ENCODE measurements at places on chromosomes 5 and 9.

DNA sequence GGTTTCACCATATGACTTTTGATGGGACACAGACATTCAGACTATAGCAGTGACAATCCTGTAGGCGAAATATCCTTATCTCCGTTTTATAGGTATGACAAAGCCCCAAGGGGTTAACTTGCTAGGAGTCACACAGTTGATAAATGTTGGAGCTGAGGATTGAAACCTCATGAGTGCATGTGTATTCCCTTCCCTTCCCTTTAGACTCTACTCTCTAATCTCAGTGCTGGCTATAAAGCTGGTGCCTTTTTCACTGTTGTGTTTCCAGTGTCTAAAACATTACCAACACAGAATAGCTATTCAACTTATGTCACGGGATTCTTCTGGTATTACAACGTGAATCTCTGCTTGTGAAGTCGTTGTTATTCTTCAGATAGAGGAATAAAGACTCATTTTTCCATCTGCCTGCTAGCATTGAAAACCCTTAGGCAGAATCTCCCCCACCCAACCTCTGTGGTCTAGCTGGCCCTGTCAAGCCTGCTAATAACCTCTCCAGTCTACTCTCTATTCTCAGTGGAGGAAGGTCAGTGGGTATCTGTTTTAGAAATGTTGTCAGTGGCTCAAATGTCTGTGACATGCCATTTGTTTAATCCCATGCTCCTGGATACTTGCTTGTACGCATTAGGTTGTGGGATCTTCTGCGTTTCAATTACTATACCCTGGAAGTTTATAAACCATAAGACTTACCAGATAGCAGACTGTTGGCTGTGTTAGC, 121.2 kb downstream of the TLE4 start:
- no peak for DNase-seq

- no peak for DNase-seq
Measured at GRCh38 chr5:107674655-107675054, 3.9 kb upstream of the EFNA5 start.

DNA sequence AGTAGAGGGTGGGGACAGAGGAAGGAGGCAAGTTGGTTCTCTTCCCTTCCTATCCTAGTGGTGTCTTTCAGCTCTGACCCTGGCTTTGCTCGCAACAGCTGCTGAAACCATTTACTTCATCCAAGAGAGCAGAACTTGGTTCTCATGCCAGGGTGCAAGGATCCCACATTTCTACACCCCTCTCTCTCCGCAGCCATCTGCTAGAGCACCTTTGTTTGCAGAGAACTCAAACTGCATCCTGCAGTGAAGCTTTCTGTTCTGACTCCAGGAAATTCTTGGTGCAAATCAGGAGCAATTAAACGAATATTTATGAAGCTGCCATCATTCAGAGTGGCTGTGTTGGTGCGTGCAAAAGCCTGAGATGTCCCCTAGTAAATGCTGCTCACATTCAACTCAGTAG, 31.9 kb downstream of the NEUROG1 start:
- no peak for DNase-seq

GRCh38 chr9:76897804-76898525, 7.9 kb downstream of the PRUNE2 start:
- DNase-seq: no peak

GRCh38 chr5:138466125-138466899, 1.0 kb downstream of the EGR1 start:
- no peak for DNase-seq

DNA sequence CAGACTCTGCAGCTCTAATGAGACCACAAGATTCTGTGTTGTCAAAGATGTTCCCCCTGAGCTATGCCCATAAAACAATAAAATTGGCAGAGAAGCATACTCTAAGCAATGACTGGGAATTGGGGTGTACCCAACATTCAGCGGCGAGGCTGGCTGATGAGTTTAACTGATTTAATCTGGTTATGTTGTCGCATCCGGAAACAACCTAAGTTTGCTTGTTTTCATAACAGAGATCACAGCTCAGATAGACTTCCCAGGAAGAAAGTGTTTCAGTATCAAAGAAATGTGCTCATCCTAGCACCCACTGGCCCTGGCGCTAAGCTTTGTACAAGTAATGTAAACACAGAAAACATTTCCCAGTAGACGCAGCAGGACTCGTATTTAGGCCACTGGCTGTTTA, 7.4 kb downstream of the SEMA5A start:
- no peak for DNase-seq

DNA sequence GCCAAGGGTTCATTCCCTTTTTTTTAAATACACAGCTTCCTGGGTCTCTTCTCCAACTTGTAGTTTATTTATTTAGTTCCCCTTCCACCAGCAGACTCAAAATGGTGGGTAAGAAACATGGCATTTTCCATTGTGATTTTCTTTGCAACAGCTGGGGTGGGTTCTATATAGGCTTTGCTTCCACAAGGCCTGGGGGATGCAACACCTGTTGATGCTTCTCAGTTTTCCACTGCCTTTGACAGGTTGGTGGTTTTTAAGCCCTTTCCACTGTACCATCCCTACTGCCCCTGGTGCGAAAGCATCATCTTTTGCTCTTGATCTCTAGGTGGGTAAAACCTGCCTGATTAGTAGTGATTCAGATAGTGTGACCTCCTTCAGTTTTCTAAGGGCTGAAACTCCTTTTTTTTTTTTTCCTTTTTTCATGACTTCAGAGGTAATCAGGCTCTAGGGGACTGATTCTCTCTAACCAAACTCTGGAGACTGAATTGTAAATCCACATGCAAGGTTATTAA, 8.5 kb downstream of the KDM3B start:
- no peak for DNase-seq

- no peak for DNase-seq
Measured at GRCh38 chr9:101139082-101139481, 110.6 kb downstream of the PLPPR1 start.

DNA sequence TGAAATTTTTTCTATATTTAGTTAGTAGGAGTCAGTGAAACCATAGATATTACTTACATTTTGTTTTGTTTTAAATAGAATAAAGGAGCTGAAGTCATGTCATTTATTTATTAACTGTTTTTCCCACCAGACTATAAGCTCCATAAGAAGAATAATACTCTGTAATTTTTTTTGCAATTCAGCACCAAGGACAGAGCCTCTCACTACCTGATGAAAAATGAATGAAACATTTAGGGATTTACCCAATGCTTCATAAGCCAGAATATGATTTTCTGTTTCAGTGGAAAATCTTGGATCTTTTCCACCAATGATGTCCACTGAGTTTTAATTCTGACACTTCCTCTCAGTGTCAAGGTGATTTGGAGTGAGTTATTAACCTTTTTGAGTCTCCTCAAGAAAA, 624.9 kb upstream of the GRAMD2B start:
- DNase-seq: no peak

DNA sequence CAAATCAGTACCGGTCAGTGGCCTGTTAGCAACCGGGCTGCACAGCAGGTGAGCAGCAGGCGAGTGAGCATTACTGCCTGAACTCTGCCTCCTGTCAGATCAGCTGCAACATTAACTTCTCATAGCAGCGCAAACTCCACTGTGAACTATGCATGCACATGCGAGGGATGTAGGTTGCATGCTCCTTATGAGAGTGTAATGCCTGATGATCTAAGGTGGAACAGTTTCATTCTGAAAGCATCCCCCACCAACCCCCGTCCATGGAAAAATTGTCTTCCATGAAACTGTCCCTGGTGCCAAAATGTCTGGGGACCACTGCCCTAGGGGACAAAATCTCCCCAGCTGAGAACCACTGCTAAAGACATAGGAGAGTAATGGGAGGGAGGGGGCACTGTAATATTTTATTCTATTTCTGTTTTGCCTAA, 51.1 kb downstream of the P4HA2 start:
- no peak for DNase-seq

DNA sequence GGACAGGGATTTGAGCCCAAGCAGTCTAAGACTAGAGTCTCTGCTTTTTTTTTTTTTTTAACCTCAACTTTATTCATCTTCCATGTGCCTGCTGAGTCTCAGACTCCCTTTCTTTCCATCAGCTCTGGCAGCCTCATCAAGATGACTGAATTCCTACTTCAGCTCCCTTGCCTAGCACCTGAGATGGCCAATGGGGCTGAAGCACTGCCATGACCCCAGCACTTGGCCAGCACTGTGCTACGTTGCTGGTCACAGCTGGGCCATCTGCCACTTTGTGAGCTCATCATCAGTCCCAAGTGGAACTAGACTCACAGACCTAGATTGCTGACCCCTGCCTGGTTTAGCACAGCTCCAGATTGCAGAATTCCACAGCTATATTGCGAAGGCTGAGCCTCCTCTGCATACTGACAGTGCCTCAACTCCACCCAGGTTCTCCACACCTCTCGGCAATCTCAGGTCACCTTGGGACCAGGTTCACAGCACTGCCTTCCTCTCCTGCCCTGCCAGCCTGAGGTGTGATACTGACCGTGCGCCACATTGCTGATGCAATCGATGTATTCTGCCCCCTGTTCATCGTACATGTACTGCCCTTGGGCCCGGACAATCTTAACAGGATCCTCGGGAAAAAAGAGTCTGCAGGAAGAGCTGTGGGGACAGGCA, 1.6 kb downstream of the PHYKPL start:
- DNase-seq: no peak

DNA sequence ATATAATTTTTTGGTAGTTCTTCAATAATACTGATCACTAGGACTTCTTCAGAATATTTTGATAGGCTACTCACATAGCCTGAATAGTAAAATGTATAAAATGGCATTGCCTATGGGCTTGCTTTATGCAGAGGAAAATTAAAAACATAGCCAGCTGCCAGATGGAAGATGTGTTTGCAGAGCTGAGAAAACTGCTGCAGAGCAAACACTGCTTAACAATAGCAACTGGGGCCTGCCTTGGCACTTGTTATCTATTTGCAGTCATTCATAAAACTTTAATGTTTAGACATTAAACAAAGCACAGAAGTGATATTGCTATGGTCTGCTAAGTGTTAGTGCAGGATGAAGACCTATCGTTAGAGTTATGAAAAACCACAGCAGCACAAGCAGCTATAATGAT, 151.5 kb upstream of the SMC2 start:
- DNase-seq: no peak

DNA sequence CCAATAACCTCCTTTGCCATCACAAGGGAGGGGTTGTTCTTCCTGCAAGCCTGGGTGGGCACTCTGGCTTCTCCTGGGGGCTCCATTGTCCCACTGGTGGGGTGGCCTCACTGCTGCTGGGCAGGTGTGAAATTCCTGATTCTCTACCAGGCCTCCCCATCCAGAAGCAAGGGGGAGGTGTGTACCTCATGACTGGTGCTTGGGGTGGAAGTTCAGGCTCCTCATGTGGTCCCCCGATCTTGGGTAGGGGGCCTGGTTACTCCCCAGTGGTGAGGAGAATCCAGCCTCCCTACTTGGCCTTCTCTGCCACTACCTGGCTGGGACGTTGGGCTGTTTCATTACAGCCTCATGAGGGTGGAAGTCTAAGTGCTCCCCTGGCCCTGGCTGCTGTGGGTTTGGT, 433.9 kb downstream of the IRX2 start:
- no peak for DNase-seq

GRCh38 chr5:167759057-167759821, 532.2 kb upstream of the WWC1 start:
- DNase-seq: no peak

DNA sequence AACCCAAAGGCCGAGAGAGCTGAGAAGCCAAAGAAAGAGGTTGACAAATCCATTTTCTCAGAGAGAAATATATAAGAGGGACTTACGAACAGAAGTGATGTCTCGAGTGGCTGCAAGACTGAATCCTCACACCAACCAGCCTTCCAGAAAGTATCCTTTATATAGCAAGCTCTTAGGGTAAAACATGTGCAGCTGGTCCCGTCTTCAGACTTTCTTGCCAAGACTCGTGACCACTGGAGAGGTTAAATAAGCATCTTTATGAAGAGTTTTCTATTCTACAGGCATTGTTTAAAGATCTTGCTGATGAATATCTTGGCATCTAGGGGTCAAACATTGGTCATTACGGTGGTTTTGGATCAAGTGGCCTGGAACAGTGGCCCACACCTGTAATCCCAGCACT, 16.9 kb upstream of the SLC22A4 start:
- no peak for DNase-seq

DNA sequence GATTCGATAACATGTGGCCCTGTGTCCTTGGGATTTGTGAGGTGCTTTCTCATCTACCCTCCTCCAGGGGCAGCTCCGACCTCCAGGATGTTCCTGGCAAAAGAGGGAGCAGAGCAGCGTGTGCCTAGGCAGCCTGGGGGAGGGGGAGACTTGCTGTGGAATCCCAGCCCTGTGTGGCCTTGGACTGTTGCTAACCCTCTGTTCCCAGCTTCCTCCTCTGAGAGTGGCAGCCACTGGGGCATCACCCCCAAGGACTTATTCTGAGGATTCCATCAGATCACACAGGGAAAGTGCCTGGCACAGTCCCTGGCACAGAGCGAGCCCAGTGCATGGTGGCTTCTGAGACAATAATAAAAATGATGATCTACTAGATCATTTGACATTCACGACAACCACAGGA, 265.1 kb upstream of the MVB12B start:
- no peak for DNase-seq

- DNase-seq: no peak
Measured at GRCh38 chr9:129604766-129605163, 16.1 kb downstream of the C9orf50 start.

DNA sequence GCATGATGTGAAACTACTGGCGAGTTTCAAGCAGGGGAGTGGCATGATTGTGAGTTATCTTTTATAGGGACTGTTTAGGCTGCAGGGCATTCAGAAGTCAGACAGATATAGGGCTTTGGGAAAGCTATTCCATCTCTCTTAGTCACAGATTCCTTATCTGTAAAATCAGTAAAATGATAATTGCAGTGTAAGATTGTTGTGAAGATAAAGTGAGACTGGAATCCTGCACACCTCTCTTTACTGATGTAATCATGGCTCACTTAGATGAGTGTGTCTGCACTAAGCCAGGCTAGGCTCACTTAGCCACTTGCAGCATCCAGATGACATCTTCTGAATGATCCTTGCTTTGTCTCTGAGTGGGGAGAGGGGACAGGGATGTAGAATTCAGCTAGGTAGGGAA, 81.8 kb upstream of the MAMDC2 start:
- no peak for DNase-seq

DNA sequence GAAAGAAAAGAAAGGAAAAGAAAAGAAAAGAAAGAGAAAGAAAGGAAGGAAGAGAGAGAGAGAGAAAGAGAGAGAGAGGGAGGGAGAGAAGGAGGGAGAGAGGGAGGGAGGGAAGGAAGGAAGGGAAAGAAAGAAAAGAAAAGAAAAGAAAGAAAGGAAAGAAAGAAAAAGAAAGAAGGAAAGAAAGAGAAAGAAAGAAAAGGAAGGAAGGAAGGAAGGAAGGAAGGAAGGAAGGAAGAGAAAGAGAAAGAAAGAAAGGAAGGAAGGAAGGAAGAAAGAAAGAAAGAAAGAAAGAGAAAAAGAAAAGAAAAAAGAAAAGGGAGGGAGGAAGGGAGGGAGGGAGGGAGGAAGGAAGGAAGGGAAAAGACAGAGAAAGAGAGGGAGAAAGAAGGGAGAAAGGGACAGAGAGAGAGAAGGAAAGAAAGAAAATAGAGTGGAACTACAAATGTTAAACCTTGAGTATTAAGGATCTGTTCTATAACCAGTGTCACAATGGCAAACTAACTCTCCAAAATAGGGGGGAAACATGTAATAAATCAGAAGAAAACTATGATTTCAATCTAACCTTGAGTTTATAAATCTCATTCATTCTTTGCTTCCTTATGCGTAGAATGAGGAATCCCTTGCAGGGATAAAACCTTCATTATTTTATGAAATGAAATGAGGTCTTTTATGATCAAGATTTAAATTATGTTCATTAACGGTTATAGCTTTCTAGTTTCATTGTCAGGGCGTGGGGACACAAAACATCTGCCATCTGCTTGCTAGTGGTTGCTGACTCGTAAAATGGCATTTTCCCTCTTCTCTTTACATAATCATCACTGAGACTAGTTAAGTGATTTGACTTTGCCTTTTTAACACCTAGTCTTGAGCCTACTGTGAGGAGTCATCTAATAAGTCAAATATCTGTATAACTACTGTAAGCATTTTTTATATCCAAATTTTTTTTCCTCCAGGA, 40.7 kb upstream of the RAD23B start:
- no peak for DNase-seq

Data from stimulated activated CD8-positive, alpha-beta memory T cell treated with anti-CD3 and anti-CD28 coated beads, Interleukin-4, amount 100 ng/mL, for 1 hour (primary cell).